ENCODE measurements at places on chromosomes 11 and 22.

- no peak for DNase-seq
These were observed 84.4 kb upstream of the MYOD1 start for GRCh38 chr11:17634776-17635550.

GRCh38 chr11:13884158-13884799, 78.2 kb upstream of the SPON1 start:
- DNase-seq, result no peak

GRCh38 chr11:118837868-118838267, 45.8 kb upstream of the CXCR5 start:
- DNase-seq, result no peak

DNA sequence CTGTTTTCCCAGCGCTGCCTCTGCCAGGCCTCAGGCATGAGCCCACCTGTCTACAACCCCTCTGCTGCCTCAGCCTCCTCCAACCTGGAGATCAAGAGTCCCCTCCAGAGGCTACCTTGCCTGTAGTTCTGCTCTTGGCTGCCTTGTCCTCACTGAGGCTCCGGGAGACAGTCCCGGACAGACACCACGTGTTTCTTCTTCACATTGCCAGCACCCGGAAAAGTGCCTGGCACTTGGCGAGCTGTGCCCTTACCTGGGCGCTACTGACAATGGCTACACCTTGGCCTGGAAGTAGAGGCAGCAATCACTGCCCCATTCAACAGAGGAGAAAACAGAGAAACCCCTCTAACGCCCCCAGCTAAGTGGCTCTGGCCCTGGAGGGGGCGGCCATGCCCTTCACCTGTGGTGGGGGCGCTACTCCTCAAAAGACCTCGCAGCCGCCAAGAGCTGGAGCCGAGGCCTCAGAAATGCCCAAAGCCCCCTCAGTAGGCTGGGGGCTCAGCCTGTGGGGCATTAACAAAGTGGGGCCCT, 3.0 kb upstream of the NAP1L4 start:
- no peak for DNase-seq

GRCh38 chr22:46169628-46170027, 19.3 kb downstream of the PPARA start:
- no peak for DNase-seq

Data from stimulated activated CD8-positive, alpha-beta memory T cell treated with anti-CD3 and anti-CD28 coated beads, Interleukin-4, amount 100 ng/mL, for 1 hour (primary cell).